ENCODE measurements at places on chromosomes 7 and 10.

GRCh38 chr10:4588824-4589223 is 237.2 kb upstream of the AKR1E2 start:
- DNase-seq, result no peak

- peak; percentile 9 for DNase-seq
Observed at GRCh38 chr10:15572531-15573045, 147.1 kb downstream of the ITGA8 start.

- no peak for DNase-seq
Observed at GRCh38 chr7:85343484-85343883, 156.6 kb upstream of the SEMA3D start.

DNA sequence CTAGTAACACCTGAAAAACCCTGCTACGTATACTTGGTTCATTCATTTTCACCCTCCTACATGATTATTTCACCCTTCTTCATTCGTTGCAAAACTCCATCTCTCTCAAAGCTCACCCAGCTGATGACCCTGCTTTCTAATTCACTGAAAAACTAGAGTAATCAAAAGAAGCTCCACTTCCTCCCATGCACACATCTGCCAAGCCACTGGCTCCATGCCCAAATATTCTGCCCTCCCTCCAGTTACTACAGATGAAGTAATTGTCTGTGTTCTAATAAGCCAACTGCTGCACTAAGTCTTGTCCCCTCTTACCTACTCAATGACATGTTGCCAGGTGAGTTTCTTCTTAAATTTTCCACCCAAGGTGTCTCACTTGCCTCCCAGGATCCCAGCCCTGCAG is 96.9 kb upstream of the CCDC71L start:
- DNase-seq, result peak; percentile 22

DNA sequence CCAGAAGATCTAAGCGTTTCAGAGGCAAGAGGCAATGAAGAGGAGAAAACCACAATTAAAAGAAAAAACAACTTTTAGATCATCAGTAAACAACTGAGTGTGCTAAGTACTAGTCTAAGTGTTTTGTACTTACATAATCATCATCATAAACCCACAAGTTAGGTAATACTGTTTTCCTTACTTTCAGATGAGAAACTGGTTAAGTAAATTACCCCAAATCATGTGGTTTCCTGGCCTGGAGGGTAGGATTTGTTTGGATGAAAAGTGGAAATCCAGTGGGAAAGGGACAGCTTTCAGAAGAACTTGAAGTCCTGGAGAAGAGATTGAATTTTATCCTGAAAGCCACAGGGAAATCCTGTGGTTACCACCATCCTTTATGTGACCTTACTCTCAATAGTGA is 463.3 kb downstream of the LRMDA start:
- no peak for DNase-seq

DNA sequence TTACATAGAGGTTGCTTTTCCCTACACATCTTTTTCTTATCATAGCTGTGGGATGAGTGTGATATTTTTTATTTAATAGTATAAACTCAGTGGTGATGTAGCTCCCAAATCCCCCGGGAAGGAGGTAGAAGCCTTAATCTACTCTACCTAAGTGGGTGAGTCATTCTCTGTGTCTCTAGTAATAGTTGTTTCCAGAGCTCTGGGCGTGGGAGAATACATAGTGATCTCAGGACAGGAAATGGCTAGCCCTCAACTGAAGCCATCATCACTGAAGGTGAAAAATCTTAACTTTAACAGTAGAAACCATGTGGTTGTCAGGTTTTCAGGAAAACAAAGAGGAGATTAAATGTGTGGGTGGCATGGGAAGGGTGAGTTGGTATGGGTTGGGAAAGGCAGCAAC is 278.4 kb downstream of the ANKRD30A start:
- no peak for DNase-seq

DNA sequence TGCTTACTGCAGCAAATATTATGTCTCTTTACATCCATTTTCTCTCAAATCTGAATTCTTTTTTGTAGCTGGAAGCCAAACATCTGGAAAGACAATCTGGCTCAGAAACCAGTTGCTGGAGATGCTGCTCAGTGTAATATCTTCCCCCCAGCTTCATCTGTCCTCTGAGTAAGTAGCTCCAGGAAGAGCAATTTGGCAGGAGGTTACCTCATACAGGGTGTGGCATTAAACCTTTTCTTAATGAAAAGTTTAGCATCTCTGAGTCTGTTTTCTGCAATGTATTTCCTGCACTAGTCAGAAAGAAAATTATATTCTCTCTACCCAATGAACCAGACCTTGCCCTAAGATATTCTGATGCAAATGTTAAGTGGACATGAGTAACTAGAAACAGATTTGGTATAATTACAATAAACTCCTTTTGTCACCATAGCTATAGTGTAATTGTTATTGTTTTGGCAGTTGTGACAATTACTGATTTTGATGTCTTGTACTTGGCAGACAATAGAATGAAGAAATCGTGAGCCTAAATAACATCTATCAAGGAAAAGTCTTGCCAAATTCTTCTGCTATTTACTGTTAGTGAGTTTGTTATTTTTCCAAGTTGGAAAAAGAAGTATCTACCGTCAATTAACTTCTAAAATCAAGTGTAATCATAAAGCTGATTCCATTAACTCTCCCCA is 123.3 kb downstream of the WDFY4 start:
- peak; percentile 95 for DNase-seq

- DNase-seq, result no peak
Observed at GRCh38 chr10:47457826-47458225, 26.1 kb downstream of the ANXA8 start.

Measured in skin of body (tissue), 3 donors.